IPS DF 19.7 (cell line): ENCODE measurements at places on chromosomes 12 and 14.

DNA sequence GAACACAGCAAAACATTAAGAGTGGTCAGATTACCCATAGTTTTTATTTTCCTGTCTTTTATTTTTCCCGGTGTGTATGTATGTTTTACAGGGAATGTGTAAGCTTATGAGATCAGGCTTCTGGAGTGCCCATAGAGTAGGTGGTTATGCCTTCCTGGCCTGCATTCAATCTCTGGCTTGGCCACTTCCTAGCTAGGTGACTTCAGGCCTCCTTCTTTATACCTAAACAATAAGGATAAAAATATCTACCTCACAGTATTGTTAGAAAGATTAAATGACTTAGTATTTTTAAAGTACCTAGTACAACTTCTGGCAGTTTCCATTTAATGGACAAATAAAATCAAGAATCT lies 42.4 kb downstream of the ITPR2 start:
- no peak for DNase-seq

GRCh38 chr12:65449400-65449799 lies 170.9 kb downstream of the MSRB3 start:
- no peak for DNase-seq

DNA sequence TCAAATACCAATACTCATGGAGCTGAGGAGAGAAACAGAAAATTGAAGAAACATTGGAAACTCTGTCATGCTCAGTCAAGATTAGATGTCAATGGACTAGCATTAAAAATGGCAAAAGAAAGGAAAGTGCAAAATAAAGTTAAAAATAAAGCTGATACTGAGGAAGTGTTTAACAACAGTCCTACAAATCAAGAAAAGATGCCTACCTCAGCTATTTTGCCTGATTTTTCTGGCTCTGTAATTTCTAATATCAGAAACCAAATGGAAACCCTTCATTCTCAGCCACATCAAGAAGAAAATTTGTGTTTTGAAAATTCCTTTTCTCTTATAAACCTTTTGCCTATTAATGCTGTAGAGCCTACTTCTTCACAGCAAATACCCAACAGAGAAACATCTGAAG lies 40.5 kb downstream of the METTL25 start:
- no peak for DNase-seq

DNA sequence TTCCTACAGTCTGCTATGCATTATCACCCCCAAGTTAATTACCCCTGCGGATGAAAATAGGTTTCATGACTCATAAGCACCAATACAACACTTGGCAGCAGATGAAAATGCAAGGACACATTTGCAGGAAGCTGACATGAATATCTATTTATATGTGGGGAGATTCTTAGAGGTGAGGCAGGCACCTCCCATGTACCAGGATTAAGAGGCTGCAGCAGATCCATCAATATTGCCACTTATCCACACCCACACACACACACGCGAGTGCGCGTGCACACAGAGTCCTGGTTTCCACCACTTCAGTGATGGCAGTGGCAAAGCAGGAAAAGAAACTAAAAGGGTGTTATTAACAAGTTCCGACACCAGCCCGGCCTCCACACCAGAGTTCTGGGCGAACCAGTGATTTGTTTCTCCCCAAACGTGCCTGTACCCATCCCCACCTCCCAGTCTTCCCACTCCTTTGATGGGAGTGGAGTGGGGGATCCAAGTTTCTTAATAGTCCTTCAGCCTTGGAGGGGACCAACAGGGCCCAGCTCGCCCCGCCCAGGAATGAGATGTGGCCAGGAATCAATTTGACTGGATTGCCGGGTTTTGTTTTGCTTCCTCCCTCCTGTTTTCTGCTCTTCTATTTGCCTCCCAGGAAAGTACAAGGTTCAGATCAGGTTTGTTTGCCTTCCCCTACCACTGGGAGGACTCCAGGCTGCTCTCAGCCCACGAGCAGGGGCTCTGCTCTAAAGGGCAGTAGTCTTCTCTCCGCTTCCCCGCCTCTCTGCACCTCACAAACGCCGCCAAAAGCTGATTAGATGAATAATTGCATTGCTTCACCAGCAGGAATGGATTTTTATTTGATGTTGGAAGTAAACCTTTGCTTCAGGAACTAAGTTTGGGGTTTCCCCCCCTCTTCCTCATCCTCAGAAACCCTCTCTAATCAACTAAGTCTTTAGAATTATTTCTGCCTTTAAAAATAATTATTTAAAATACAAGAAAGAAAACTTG lies 5.2 kb downstream of the IRF2BPL start:
- no peak for DNase-seq

- DNase-seq = no peak
Measured at GRCh38 chr14:53621433-53621832, 335.2 kb downstream of the BMP4 start.

DNA sequence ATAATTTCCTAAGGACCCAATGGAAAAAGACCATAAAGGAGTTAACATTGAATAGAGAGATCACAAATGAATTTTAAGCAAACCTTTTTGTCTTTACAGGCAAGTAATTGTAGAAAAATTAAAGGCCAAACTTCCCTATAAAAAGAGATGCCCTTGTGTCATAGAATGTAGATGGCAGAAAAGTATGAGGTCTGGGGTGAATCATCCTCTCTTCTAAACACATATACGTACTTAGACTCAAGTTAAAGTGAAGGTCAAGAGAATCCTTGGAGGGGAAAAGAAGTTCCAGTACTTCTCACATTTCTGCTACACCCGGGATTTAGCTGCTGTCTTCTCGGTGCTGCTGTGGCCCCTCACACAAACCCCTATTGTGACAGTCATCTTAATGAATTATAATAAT lies 116.2 kb upstream of the ARID2 start:
- no peak for DNase-seq

- DNase-seq = no peak
Measured at GRCh38 chr12:43914923-43915468, 79.1 kb downstream of the TMEM117 start.

- DNase-seq = no peak
Measured at GRCh38 chr14:74290415-74290814, 12.3 kb downstream of the ABCD4 start.

DNA sequence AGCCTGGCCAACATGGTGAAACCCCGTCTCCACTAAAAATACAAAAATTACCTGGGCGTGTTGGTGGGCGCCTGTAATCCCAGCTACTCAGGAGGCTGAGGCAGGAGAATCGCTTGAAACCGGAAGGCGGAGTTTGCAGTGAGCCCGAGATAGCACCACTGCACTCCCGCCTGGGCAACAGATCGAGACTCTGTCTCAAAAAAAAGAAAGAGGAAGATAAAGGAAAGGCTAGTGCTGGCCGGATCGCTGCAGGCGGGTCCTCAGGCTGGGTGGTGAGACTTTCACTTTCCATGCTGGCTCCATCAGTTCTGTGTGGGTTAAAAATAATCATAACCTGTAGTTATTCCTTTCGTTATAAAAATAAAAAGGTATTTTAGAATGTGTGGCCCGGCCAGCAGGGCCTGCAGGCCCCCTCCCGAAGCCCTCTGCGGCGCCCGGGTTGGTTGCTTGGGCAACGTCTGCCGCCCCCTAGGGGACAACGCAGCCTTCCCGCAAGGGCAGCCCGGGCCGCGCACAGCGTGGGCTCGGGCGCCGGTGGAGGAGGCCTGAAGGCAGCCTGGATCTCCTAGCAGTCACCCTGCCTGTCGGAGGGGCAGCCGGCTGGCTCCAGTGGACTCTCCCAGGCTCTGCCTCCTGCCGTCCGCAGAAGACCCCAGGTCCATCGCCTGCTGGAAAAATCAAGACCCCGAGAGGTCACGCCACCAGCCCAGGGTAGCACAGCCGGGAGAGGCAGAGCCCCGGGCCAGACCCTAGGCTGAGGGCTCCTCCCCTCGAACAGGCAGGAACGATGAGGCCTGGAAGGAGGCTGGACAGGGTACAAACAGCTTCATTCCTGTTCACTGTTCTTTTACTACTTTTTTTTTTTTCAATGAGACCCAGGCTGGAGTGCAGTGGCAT lies 5.0 kb upstream of the SLC25A47 start:
- DNase-seq = no peak

DNA sequence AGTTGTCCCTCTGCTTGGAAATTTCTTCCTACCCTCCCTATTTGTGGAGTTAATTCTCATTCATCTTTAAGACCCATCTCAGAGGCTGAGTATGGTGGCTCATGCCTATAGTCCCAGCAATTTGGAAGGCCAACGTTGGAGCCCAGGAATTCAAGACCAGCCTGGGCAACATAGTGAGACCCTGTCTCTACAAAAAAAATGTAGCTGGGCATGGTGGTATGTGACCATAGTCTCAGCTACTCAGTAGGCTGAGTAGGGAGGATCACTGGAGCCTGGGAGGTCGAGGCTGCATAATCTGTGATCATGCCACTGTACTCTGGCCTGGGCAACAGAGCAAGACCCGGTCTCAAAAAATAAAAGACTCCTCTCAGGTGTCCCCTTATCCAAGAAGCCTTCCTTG lies 125.1 kb downstream of the SUDS3 start:
- no peak for DNase-seq

DNA sequence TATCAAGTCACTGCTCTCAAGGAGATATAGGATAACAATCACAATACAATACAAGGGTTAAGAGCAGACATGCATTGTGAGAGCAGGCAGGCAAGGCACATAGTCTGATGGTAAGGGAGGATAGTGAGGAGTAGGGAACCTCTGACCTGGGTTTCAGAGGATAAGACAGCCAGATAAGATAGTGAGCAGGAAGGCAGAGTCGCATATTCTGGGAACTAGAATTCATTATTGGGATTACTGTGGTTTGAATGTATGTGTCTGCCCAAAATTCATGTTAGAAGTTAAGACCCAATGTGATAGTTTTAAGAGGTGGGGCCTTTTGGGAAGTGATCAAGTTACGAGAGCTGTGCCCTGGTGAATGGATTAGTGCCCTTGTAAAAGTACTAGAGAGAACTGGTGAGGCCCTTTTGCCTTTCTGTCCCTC lies 14.4 kb upstream of the ATF1 start:
- no peak for DNase-seq

DNA sequence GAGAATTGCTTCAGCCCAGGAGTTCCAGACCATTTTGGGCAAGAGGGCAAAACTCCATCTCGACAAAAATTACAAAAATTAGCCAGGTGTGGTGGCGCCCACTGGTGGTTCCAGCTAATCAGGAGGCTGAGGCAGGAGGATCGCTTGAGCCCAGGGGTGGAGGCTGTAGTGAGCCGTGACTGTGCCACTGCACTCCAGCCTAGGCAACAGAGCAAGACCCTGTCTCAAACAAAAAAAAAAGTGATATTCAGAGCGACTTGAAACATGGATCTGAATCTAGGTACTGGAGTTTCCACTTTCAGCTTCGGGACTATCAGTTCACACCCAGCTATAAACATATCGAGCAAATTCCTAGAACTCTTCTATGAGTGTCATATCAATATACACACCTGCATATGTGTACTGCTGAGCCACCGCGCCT lies 16.3 kb upstream of the RNF34 start:
- DNase-seq = no peak

DNA sequence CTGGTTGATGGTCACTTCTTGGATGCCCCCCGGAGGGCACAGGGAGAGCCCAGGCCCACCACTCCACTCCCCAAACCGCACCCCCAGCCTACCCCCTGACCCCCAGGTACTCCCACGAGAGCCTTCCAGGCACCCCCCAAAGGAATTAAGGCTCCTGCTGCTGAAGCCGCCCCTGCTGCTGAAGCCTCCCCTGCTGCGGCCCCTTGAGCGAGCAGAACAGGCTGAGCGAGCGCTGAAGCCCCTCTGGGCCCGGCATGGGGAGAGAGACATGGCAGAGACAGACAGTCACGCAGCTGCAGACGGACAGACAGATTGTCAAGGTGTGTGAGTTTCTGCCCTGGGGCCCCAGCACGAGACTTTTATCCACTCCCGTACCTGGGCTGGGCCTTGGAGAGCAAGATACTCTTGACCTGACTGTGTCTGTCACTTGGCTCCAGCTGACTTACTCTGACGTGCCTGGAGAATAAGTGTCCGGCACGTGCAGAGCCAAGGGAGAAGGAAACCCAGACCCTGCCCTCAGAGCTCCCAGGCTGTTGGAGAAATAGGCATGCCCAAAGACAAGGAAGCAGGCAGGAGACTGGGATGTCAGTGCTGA lies at the start of gene KRT78:
TSS of gene KRT78 (minus strand) at position 334 of the 595 bp plus-strand sequence. CDS start at position 270, 64 bp downstream.
- no peak for DNase-seq

GRCh38 chr12:45429831-45430230 lies 213.9 kb downstream of the ANO6 start:
- no peak for DNase-seq

GRCh38 chr14:94374749-94375260 lies 13.6 kb downstream of the SERPINA1 start:
- no peak for DNase-seq

DNA sequence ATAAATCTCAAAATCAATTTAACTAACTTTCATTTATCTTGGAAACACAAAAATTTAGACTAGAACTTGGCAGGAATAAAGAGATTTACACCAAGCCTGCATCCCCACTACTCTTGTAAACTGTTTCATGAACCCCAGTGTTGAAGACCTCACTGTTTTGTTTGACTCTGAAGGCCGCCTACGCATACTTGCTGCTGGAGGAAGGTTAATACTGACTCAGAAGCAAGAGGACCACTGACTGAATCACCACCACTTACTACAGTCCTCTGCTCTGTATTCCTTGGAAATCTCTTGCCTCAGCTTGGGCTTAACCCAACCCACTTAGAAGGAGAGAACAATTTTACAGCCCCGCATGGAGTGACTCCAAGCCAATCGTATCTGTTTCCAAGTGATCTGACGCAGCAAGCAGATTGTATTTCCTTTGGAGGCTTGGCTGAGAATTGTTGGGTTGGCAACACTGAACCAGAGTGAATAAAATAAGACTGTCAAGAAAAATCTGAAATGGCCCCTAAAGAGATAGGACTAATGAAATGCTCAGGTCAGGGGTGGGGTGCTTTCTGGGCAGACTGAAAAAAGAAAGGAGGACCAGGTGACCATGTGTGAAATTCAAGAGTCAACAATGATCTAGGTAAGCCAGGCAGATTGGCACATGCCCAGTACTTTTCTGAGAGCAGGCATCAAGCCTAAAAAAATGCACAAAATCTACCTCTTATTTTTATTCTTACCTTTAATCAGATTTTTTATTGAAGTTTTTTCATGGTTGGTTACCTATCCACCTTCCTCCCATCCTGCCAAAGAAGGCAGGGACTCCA lies 248.6 kb downstream of the ZFP36L1 start:
- DNase-seq = no peak

- DNase-seq = no peak
Measured at GRCh38 chr12:99493197-99493596, 154.4 kb upstream of the GARIN6 start.

- no peak for DNase-seq
Measured at GRCh38 chr14:20830831-20831230, 28.2 kb upstream of the RNASE1 start.

- DNase-seq = no peak
Measured at GRCh38 chr12:131895640-131896079, 1.2 kb downstream of the ULK1 start.

GRCh38 chr12:49253033-49253623 lies 11.8 kb upstream of the TUBA1C start:
- no peak for DNase-seq

- no peak for DNase-seq
Measured at GRCh38 chr14:93729993-93730392, 58.3 kb downstream of the PRIMA1 start.

GRCh38 chr12:56222531-56222895 lies 791 bp upstream of the RNF41 start:
- no peak for DNase-seq
